HFFc6 (cell line): ENCODE measurements at places on chromosomes 11 and 22.
A peak's percentile ranks its signal among the peaks of the same experiment; 100 is the strongest.

DNA sequence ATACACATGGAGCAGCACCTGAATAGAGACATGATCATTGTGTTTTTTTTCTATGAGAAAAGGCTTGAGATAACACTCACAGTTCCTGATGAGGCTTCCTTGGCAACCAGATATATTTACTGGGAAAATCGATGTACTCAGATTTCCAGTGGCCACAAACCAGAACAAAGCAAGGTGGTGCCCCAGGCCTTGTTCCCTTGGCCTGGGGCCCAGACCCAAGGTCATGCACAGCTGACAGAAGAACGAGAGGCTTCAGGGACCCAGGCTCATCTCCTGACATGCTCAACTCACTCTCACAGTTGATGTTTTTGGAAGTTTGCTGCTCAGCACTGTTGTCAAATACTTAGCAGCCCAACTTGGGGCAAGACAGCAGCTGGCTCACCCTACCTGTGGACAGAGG, 281.8 kb downstream of the NTM start:
- no peak for DNase-seq

DNA sequence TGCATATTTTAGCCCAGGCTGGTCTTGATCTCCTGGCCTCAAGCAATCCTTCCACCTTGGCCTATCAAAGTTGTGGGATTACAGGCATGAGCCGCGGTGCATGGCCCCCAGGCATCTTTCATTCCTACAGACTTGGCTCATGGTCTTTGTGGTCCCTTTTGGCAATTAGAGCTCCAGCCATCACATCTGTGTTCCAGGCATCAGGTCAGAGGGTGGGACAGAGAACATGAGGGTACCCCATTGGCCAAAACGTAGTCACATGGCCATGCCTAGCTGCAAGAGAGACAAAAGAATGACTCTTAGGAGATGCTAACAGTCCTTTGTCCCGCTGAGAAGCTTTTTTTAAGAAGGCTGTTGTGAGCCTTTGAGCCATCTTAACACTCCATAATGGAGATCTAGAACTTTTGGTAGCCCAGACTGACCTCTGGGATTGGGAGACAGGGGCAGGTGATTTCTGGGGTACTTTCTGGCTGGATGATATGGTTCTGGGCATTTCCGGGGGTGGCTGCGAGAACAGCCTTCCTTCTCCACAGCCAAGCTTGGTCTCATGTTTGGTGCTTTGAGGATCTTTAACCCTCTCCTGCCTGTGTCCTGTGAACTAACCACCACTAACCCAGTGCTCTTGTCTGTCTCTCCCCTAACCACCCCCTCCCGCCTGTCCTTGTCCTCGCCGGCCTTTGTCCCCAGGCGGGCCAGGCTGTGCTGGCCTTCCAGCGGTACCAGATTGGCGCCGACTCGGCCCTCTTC, 18.4 kb upstream of the TAB1 start:
- no peak for DNase-seq

GRCh38 chr11:12918667-12919066, 90.4 kb upstream of the RASSF10 start:
- no peak for DNase-seq

- no peak for DNase-seq
Observed at GRCh38 chr22:44332946-44333345, 20.2 kb upstream of the SHISAL1 start.

DNA sequence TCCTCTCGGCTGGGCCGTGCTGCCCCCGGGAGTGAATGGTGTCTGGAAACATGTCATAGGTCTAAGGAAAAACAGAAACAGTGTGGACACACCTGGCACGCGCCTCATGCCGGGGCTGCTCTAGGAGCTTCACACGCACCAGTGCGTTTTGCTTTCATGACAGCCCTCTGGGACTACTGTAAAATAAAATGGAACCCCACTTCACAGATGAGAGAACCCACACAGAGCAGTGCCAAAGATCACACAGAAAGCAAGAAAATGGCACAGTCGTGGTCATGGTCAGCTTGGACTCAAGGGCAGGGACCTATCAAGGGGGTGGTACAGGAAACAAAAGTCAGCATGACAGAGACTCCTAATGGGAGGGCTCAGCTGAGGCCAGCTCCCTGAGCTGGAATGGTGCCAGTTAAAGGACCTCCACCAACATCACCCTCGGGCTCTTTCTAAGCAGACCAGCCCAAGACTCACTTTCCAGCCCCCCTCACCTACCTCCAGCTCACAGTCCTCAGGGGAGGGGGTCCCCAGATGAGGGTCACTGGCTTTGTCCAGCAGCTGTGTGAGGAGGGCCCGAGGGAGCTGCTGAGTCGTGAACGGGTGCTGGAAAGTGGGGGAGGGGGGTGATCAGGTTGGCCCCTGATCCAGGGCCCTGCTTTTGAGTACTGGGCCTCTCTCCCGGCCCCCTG, 3.3 kb downstream of the MAP4K2 start:
- no peak for DNase-seq

GRCh38 chr11:69818231-69818602, 999 bp downstream of the FGF3 start:
- no peak for DNase-seq

- peak; percentile 47 for DNase-seq
Observed at GRCh38 chr11:35179466-35180135, 40.6 kb downstream of the CD44 start.

GRCh38 chr11:128904656-128905344, 13.6 kb downstream of the KCNJ5 start:
- DNase-seq = no peak

GRCh38 chr11:28911829-28912228, 803.6 kb downstream of the METTL15 start:
- DNase-seq = no peak

DNA sequence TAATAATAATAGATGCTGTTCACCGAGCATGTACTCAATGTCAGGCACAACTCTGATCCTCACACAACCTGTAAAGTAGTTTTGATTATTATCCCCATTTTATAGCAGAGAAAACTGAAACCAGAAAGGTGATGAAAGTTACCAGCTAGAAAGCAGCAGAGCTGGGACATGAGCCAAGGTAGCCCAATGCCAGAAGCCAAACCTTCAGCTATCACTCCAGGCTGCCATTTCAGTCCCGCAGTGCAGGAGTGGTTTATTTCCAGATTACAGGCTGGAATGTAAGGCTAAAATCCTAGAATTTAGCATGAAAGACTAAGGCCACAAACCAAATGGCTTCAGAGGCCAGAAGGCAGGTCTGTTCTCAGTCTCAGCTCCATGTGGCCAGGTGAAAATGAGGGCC, 108.8 kb downstream of the TENM4 start:
- DNase-seq = no peak

GRCh38 chr11:131615611-131616010, 245.2 kb downstream of the NTM start:
- DNase-seq = no peak

- DNase-seq = no peak
Observed at GRCh38 chr11:77472991-77473800, 698 bp downstream of the PAK1 start.

DNA sequence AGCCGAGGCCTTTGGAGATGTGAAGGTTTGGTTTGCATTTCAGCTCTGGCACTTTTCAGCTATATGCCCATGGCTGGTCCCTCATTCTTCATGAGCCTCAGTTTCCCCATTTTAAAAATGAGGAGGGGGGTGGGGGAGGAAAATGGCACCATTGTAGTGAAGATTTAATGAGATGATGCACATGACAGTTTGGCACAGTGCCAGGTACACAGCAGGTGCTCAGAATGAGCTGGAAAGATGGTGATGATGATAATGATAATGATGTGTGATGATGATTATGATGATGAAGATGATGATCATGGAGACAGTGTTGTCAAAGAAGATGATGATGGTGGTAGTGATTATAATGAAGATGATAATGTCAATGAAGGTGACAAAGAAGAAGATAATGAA, 24.3 kb upstream of the FGF3 start:
- DNase-seq = no peak

GRCh38 chr11:105738986-105739795, 129.3 kb downstream of the GRIA4 start:
- no peak for DNase-seq

GRCh38 chr11:93958991-93959390, 62.2 kb upstream of the HEPHL1 start:
- no peak for DNase-seq

GRCh38 chr11:119918347-119918746, 189.3 kb upstream of the NECTIN1 start:
- DNase-seq = no peak

DNA sequence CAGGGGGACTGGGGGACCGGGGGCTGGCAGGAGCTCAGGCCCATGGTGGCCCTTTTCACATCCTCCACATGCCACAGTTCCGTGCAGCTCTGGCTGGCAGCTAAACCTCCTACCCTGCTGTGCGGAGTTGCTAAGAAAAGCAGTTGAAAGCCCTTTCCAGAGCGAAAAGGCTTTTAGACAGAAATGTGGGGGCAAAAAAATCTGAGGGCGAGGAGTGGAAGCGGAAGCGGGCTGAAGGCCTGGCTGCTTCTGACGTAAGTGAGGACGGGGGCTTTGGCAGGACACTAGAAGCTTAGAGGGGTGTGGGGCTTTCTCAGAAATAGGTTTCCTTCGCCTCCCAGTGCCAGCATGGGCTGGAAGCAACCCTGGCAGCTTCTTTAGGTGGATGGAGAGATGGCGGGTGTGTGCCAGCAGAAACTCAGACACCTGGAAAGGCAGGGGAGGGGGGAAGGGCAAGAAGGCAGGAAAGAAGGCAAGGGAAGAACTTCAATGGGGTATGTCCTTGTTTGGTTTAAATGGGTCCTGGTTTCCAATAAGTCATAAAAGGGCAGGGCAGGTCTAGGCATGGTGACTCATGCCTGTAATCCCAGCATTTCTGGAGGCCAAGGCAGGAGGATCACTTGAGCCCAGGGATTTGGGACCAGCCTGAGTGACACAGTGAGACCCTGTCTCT, 11.2 kb upstream of the DGKZ start:
- DNase-seq = no peak

- no peak for DNase-seq
Observed at GRCh38 chr11:105033343-105033742, 1.6 kb downstream of the CASP1 start.

GRCh38 chr11:27287205-27287604, 75.8 kb downstream of the CCDC34 start:
- no peak for DNase-seq

DNA sequence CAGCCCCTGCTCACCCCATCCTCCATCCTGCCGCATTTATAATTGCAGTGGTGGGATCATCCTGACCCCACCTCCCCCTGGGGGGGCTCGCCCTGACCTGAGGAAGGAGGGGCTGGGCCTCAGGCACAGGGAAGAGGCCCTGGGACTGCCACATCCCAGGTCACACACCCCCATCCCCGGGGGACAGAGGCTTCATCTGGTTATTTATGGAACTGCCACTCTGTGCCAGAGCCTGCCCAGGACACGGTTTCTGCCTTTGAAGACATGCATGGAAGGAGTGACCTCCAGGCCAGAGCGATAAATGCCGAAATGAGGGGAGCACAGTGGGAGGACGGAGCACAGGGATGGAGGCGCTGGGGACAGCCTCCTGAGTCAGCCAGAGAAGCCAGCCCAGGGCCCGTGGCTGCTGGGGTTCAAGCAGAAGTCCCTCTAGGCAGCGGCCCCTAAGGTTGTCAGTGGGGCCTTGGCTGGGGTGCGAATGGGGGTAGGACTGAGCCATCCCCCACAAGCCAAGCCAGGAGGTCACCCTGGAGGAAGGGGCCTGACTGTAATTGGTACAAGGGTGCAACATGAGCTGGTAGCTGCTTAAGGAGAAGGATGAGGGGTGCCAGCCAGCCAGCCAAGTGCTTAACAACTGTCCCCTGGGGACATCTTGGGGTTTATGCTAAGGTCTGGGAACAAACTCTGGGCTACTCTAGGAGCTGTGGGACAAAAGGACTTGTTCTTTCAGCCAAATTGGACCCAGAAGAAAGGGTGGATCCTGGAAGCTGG, 51.4 kb upstream of the SHISAL1 start:
- no peak for DNase-seq

DNA sequence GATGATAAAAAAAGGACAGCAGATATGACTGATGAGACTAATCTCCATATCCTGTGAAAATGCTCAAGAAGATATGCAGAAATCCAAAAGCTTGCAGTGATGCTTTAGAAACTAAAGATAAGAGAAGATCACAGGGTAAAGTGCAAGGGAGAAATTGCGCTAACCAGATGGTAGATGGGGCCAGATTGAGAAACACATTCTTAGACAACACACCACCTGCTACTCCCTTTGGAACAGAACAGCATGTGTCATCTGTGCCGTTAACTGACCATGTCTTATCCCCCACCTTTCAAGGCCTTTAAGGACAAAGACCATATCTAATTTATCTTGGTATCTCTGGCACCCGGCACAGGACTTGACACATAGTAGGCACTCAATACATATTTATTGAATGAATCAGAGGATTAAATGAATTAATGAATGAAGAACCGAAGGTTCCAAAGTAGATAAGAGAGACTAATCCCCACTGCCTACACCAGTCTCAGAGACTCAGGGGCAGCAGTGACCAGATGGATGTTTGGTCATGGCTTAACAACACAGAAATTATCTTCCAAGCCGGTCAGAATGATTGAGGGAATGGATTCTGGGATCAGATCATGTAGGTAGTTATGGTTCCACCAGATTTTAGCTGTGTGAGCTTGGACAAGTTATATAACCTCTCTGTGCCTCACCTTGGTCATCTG, 12.3 kb upstream of the P2RY2 start:
- DNase-seq = no peak

GRCh38 chr11:100816823-100817222, 129.7 kb downstream of the ARHGAP42 start:
- no peak for DNase-seq

- no peak for DNase-seq
Observed at GRCh38 chr11:45511566-45511965, 153.9 kb downstream of the CHST1 start.

- no peak for DNase-seq
Observed at GRCh38 chr11:8775734-8776133, 93.1 kb downstream of the RPL27A start.
